ENCODE measurements at places on chromosomes 2 and 18.

DNA sequence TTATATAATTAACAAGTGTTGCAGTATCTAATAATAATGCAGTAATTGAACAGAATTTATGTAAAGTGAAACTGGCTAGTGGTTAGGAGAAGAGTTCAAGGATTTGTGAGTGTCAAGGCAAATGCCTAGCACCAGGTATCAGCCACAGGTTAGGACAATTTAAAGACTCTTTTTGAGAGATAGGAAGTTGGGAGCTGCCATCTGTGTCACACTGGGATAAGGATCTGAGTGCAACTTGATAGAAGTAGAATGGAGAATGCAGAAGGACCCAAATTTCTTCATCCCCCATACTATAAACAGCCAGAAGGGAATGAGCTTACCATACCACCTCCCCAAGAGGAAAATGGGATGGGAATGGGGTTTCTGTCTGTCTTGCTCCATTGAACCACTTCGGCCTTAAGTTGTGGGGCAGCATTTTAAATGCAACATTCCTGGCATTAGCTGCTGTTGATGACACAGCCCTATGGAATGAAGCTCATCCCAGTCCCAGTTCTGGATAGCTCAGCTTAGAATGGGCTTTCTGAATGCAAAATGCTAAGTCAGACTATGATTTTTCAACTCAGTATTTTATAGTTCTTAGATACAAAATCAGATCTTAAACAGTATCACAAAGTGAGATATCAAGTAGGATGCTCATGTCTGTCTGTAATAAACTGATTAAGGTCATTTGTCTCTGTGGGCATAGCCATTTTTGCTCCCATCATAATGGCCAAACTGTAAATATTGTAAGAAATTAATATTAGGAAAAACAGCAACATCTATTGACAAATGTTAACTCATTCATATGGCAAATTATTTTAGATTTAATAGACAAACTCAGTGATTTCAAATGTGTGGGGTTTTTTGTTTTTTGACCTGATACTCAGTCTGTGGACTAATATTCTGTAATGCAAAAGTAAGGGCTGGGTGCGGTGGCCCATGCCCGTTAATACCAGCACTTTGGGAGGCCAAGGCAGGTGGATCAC, 44.0 kb downstream of the GPR155 start:
- no peak for DNase-seq

DNA sequence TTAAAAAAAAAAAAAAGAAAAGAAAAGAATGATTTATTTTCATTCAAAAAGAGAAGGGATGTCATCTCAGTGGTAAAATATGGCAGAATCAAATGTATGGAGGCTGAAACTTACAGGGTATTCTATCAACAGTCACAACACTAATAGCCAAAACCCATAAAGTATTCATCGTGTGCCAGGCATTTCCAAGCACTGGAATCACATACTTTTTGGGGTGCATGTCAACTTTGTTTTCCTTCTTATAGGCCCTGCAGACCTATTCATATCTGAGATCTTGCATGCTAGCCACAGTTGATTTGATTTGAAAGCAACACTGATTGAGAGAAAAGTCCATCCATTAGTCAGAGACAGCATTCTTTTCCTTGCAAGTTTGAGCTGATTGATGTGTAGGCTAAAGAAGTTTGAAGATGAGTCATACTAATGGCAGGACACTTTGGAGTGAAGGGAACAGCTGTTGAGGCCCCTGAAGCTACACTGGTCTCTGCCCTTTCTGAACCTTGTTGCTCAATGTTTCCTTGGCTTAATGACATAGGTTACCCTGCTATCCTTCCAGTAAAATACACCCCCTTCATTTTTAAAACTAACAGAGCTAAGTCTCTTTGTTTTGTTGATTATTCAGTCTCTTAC, 22.0 kb downstream of the KATNAL2 start:
- DNase-seq: no peak

DNA sequence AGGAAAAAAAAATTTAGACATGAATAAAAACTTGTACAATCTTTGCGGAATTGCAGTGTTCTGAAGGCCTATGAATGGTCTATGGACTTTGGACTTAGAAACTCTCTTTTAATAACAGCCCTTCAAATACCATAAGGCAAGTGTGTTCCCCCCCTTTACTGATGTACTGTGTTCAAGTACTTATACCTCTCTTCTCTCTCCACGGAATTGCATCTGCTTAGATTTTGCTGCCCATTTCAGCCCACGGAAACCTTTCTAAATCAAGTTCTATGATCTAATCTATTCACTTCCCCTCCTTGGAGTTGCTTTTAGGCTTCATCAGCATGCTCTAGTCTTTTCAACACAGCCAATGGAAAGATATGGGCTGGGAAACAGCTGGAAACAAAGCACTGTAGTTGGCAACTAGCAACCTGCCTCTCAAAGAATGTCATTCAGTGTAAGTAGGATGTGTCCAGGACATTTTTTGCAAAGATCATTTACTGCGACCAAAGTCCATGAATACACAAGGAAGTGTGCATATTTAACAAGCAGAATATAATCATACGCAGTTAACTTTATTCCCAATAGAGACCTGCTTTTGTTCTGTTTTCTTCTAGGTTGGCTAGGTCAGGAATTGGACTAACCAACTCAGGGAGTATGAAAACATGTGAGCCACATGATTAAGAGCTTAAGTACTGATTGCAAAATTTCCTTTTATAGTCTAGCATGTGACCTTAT, 58.0 kb downstream of the SLC40A1 start:
- no peak for DNase-seq

DNA sequence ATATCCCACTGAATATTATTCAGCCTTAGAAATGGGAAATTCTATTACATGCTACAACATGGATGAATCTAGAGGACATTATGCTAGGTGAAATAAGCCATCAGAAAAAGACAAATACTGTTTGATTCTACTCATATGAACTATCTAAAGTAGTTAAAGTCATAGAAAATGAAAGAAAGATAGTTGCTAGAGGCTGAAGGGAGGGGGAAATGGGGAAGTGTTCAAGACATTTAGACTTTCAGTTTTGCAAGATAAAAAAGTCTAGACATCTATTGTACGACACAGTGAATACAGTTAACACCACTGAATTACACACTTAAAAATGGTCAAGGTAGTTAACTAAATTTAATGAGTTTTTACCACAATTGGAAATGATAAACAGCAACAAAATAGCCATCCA, 835.9 kb upstream of the CHAC2 start:
- no peak for DNase-seq

DNA sequence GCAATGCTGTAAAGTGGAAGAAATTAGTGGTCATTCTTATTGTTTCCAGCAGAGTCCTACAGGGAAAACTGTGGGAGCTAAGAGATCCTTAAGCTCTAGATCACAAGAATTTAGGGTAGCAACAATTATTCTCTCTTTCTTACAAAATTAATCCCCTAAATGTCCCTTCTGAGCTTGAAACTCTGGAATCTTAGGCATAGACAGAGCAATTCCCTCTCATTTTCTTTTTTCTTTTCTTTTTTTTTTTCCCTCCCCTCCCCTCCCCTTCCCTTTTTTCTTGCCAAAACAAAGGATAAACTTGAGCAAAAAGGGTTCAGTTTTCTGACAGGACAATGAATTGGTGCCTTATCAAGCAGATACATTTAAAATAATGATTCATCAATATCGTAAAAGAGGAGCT, 441.0 kb downstream of the DSC3 start:
- DNase-seq: no peak

DNA sequence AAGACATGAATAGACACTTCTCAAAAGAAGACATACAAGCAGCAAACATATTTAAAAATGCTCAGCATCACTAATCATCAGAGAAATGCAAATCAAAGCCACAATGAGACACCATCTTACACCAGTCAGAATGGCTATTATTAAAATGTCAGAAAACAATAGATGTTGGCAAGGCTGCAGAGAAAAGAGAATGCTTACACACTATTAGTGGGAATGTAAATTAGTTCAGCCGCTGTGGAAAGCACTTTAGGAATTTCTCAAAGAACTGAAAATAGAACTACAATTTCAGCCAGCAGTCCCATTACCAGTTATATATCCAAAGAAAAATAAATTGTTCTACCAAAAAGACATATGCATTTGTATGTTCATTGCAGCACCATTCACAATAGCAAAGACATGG, 61.7 kb downstream of the STRADB start:
- no peak for DNase-seq

- no peak for DNase-seq
These were observed 191.4 kb upstream of the TMEM200C start for GRCh38 chr18:6086731-6087130.

DNA sequence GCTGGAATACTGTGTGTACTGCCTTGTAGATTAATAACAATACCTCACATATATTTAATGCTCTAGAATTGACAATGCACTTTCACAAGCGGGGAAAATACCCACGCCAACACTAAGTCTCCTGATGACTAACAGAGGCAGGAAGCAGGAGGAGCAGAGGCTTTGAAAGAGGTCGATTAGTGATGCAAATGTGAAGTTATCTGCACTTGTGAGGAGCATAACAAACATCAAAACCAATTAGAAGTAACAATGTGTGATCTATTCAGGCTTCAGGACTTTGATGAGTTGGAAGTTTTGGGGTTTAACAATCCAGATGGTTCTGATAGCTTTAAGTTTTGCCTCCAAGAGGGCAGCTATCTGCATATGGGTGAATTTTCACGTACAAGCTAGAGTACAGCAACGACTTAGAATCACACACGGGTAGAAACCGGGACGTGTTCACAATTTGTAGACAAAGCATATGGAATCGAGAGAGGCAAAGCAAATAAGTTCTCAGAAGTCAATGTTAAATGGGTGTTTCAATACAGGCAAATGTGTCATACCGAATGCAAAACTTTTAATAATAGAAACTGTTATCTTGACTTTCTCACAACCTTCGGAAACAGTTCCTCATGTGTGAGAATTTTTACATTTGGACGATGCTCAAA, 114.5 kb downstream of the METTL8 start:
- DNase-seq: peak; percentile 48

DNA sequence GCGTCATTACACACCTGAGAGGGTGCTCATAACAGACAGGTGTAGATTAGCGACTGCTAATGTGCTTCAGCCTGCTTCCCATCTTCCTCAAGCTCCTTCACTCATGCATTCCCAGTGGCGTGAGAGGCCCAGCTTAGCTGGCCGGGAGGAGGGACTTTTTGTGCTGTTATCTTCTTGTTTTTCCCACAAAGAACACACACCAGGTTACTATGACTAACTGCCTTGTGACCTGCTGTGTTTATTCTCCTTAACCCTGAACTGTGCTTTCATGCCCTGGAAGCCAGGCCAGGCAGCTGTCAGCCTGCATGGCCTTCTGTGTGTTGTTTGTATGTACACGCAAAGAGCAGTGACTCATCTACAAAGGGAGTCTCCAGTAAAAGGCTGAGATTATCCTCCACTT, 143.8 kb downstream of the PIEZO2 start:
- no peak for DNase-seq

GRCh38 chr2:71223767-71224333, 3.1 kb downstream of the PAIP2B start:
- DNase-seq: no peak

DNA sequence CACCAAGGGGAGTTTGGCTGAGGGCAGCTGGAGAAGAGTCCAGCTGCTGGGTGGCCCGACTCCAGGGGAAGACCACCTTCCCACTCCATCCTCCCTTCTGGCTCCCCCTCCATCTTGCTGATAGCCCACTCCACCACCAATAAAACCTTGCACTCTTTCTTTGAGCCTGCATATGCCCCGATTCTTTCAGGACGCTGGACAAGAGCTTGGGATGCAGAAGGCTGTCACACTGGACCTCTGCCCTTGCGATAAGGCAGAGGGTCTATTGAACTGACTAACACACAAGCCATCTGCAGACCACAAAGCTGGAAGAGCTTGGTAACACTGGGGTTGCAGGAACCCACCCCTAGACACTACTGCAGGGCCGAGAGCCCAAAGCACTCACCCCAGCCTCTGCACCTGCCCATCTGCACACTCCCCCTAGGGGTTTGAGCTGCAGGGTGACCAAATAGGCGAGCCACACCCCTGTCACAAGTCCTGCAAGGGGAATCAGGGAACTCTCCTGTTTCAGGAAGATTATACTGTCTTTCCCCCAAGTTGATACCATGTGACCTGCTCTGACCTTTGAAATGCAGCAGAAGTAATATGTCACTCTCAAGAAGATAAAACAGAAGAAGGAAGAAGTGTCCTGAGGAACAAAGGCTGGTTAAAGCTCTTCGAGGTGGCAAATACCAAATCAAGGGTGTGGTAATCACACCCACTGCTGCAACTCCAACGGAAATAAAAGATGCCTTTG, 70.5 kb downstream of the SMAD4 start:
- no peak for DNase-seq

DNA sequence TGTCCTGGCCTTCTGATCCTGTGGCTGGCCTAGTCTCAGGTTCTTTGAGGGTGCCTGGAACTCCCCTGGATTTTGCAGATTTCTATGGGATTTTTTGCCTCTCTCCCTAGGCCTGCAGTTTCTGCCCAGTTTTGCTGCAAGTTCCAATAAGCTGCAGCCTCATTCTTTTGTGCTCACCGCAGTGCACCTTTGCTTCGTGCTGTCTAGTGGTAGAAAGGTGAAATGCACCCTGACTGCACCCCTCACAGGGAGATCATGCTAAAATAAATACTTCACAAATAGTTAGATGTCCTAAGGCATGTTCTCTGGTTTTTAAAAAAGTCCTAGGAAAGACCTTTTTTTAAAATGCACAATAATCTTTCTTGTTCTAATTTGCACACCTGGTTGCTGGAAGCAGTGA, 72.5 kb downstream of the GNAL start:
- no peak for DNase-seq

DNA sequence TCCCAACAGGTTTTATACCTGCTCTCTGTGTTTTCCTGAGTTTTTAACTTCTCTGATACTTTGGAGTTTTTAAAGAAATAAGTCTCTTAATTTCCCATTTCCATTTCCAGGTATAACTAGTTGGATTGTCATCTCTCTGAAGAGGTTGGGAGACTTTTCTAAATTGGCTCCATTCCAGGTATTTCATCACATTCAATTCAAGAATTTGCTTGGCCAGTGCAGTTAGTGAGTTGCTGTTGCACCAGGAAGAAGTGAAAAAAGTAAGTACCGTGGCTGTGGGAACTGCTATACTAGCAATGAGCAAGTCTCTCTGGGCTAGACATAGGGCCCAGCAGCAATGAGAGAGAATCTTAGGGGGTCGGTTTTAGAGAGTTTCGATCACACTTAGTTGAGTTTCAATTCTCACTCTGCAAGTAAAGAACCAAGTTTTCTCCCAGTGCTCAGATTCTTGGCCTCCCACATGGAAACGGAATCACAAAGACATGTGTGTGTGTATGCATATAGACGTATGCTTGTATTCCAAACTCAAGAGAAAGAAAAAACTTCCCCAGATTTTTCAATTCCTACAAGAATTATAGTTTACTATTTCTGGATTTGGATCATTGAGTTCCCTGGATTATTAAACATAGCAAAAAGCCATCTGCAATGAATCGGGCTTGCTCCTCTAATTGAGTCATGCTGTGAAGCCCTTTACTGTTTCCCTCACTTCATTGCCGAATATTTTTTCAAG, 894.4 kb downstream of the BCL11A start:
- DNase-seq: no peak

DNA sequence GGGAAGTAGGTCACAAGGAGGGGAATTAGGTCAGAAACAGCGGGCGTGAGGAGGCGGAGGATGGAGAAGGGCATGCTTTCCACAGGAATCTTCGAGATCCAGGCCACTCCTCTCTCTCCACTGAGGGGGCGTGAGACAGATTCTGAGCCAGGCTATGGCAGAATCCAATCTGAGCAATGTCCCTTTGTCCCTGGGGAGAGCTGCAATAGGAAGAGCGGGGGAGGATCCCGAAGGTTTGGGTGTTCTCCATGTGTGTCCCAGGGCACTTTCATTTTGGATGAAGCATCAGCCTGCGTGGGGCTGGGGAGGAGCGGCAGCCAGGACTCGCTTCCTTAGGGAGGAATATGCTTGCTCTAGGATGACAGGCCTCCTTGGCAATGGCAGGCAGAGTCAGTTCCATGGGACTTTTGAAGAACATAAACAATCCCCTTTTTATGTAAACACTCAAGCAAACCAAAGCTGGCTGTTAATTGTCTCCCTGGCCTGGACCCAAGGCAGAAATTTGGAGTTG, 84.0 kb downstream of the LIPG start:
- DNase-seq: no peak
